ENCODE measurements at places on chromosomes 6 and 20.

- no peak for DNase-seq
These were observed at the start of gene FILIP1 for GRCh38 chr6:75493400-75494064. Gene FILIP1 (minus strand): TSS chr6:75493800. CDS start chr6:75414972, 78,828 bp downstream.

GRCh38 chr6:122289762-122290539 lies 109.5 kb upstream of the HSF2 start:
- no peak for DNase-seq

GRCh38 chr6:139777202-139777970 lies 402.9 kb upstream of the CITED2 start:
- no peak for DNase-seq

DNA sequence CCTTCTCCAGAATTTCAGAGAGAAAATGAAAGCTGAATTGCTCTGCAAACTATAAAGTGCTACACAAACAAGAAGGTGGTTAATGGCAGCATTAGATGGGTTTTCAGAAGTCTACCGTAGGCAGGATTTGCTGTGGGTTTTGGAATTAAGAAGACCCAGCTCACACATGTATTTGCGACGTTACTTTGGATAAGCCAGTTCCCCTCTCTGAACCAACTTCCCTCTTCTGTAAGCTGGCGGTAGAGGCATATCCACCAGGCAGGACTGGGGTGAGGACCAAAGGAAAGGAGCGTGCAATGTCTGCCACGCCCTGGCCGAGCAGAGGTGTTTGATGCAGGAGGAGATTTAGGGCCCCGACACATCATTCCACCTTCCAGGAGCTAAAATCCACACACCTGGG lies 6.9 kb downstream of the RSPO4 start:
- DNase-seq: no peak

GRCh38 chr6:17038316-17038715 lies 63.5 kb upstream of the STMND1 start:
- DNase-seq: no peak

GRCh38 chr6:112335736-112336135 lies 11.4 kb upstream of the RFPL4B start:
- DNase-seq: no peak

GRCh38 chr6:77633471-77633870 lies 19.4 kb upstream of the MEI4 start:
- no peak for DNase-seq

DNA sequence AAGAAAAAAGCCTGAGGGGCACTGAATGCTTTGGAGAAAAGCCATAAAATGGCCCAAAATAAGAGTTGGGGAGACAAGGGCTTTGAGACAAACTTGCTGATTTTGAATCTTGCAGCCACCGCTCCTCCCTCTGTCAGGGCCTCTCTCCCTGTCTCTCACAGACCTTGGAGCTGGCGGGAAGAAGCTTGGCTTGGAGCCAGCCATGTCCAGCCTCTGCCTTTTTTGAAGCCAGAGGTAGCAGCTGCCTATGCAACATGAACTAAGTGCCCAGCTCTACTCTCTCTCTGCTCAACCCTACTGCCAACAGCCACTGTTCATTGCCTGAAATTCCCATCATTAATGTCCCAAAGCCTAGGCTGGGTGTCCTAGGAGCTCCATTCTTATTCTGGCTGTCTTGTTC lies 63.7 kb upstream of the CTNNBL1 start:
- no peak for DNase-seq

DNA sequence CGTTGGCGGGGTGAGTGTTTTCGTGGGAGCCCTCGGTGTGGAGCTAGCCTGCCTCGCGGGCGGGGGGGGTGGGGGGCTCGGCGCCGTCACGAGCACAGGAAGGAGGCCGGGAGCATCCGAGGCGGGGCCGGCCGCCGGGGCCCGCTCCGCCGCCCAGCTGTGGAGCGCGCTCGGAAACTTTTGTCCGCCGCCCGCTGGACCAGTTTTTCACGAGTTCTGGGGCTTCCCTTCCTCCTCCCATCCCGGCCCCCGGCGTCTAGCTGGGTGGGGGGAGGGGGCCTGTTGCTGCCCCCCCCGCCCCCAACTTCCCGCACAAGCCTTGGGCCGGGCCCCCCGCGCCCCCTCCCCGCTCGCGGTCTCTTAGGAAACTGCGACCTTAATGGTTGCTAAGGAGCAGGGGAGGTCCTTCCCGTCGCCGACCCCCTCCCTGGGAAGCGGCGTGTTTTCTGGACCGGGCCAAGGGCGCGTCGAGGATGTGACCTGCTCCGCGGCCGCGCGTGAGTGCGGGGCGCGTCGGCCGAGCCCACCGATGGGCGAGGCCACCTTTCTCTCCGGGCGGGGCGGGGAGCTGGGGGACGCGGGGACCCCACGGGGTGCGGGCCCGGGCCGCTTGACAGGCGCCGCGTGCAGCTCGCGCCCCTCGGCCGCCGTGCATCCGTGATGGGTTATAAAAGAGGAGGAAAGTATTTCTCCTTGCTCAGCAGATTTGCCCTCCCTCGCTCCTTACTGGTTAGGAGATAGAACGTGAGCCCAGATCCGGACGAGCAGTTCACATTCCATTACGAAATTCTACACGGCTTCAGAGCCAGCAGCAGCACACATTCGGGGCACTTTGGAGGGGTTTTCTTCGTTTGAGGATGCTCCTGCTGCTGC lies 1.4 kb downstream of the RREB1 start:
- peak; percentile 31 for DNase-seq

GRCh38 chr6:142811923-142812322 lies 133.1 kb downstream of the HIVEP2 start:
- DNase-seq: no peak

GRCh38 chr20:58693226-58694006 lies 816 bp downstream of the NPEPL1 start:
- DNase-seq: no peak

- DNase-seq: no peak
These were observed 1.8 kb downstream of the GTPBP2 start for GRCh38 chr6:43627008-43627825.

GRCh38 chr6:44381739-44382138 lies 5.8 kb upstream of the CDC5L start:
- no peak for DNase-seq

DNA sequence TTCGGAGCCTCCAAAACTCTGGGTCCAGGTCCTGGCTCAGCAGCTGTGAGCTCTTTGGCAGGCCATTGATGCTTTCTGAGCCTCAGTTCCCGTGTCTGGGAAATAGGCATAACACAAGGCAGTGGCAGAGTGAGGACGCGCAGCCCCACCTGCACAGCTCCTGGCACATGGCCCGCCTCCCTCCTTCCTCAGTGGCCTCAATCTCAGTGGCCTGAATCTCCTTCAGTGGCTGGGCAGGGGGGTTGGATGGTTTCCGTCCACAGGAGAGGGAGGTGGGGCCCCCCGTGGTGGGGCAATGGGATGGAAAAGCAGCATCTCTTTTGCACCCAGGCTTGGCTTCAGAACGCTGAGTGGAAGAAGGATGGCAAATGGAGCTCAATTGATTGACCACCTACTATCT lies 5.1 kb downstream of the RSPO4 start:
- DNase-seq: no peak

DNA sequence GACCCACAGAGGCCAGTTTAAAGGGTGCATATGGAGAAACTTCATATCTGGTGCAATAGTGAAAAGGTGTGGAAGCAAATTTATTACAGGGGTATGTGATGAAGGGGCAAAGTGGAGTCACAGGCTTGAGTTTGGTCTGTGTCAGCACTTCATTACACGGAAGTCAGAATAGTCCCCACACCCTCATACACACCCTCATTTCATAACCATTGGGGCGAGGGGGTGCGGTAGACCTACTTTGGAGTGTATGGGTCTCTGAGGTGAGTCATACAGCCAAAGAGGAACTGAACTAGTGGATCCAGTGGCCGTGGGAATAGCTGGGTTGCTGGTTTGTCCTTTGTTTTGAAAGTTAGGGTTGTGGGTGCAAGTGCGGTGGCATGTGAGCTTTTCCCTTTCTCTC lies 3.3 kb downstream of the TM9SF4 start:
- DNase-seq: no peak

DNA sequence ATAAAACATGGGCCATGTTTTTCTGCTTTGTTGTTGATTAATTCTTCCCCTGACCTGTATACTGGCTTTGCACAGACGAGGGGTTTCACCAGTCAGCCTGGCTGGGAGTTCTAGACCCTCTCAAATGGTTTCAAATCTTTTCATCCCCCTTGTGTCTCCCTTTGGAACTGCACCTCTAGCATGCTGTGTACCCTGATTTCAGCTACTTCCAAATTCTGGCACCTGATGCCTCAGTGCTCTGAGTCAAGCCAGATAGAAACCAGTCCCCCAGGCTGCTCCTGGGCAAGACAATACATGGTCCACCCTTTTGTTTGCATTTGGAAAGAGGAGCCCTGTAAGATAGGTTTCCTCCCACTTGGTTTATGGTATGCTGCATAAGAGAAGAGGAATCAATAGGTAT lies 290.2 kb downstream of the BTBD3 start:
- DNase-seq: no peak

GRCh38 chr6:146914489-146915483 lies 289.4 kb upstream of the STXBP5 start:
- no peak for DNase-seq

- no peak for DNase-seq
These were observed 400.3 kb upstream of the SASH1 start for GRCh38 chr6:147942363-147942762.

- DNase-seq: no peak
These were observed 8.2 kb downstream of the DYNLRB1 start for GRCh38 chr20:34524426-34524825.

- no peak for DNase-seq
These were observed 1.4 kb downstream of the TMEM170B start for GRCh38 chr6:11538819-11539468.

DNA sequence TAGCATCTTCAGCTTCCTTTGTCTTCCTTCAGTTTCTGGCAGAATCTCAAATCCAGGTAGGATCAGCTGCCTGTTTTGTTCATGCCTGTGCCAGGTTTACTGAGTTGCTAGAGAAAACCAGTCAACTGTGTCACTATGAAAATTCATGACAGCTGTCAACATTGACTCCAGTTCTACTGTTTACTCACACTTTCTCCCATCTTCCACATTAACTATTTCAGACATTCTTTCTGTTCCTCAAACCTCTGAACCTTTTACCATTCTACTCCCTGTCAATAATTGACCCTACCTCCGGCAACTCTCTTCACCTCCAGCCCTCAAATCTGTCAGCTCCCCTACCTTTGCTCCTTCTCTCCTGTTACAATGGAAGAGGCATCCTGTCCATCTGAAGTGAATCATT lies 8.5 kb downstream of the ENPP4 start:
- DNase-seq: no peak

DNA sequence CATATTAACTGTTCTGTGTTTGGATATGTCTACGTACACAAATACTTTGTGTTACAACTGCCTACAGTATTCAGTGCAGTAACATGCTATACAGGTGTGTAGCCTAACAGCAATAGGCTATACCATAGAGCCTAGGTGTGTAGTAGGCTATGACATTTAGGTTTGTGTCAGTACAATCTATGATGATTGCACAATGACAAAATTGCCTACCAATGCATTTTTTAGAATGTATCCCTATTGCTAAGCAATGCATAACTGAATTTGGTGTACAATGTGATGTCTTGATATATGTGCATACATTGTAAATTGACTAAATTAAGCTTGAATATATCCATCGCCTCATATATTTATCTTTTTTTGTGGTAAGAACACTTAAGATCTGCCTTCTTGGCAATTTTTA lies 48.9 kb downstream of the C6orf118 start:
- no peak for DNase-seq

- DNase-seq: no peak
These were observed 21.5 kb upstream of the AAR2 start for GRCh38 chr20:36214684-36215256.

DNA sequence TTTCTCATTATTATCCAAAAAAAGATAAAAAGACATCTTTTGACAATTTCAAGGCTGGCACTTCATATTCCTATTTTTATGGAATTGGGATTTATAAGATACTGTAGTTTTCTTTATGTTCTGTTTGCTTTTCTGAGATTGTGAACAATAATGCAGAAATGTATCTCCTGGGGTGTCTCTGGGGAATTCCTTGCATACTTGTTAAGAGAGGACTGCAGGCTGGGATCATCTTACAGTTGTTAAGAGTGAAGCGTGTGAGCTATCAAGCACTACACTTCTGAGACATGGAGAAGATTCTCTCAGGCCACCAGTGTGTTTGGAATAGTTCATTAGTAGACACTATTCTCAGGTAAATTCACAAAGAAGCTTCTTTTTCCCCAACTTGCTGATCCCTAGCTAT lies 963.3 kb upstream of the GJE1 start:
- no peak for DNase-seq

- DNase-seq: no peak
These were observed 45.3 kb downstream of the RRBP1 start for GRCh38 chr20:17636523-17637412.

GRCh38 chr20:53940360-53940702 lies 130.1 kb downstream of the BCAS1 start:
- no peak for DNase-seq

- DNase-seq: no peak
These were observed 423.4 kb downstream of the CD83 start for GRCh38 chr6:14540810-14541540.

DNA sequence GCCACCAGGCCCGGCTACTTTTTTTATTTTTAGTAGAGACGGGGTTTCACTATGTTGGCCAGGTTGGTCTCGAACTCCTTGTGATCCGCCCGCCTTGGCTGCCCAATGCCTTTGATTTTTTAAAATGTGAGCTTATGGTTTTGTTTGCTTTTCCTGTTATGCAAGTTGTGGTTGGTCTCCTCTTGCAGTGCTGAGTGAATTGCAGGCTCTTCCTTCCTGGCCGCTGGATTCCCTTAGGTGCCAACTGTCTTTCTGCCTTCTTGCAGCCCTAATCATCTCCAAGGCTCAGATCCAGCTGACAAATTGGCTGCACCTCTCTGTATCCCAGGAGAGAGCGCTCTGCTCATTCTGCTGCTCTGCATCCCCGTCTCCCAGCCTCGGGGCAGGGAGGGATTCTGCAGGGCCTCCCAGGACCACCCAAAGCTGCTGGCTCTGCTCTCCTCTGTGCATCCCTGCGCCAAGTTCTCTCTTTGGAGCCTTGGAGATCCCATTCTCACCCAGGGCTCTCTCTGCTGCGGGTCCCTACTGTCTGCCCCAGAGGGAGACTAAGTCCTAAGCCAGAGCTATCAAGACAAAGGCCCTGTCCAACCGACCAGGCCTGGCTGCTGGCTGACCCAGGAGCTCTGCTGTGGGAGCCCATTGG lies 14.1 kb upstream of the EMILIN3 start:
- no peak for DNase-seq

DNA sequence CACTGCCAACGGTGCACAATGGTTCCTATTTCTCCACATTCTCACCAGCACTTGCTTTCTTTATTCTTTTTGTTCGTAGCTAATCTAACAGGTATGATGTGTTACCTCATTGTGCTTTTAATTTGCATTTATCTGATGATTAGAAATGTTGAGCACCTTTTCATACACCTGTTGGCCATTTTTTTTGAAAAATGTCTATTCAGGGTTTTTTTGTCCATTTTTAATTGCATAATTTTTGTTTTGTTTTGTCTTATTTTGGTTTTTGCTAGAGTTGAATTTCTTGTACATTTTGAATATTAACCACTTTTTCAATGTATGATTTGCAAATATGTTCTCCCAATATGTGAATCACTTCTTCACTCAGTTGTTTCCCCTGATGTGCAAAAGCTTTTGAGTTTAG lies 150.6 kb downstream of the TENT5A start:
- no peak for DNase-seq

Data from activated T-cell treated with anti-CD3 and anti-CD28 coated beads for 48 hours (primary cell).